Aorta (tissue), 5 donors: ENCODE measurements at places on chromosomes 12 and 14. TPM values are rescaled to one million over a fixed set of nuclear protein-coding genes. Genes with fewer than 3 reads are reported as not detected.
A peak's percentile ranks its signal among the peaks of the same experiment; 100 is the strongest.

Gene PLXNC1
- total RNA-seq: 7.5 TPM

Gene KRT7
- total RNA-seq: 17.3 TPM

GRCh38 chr12:80935111-80935510 lies 2.6 kb downstream of the LIN7A start:
- DNase-seq: no peak

DNA sequence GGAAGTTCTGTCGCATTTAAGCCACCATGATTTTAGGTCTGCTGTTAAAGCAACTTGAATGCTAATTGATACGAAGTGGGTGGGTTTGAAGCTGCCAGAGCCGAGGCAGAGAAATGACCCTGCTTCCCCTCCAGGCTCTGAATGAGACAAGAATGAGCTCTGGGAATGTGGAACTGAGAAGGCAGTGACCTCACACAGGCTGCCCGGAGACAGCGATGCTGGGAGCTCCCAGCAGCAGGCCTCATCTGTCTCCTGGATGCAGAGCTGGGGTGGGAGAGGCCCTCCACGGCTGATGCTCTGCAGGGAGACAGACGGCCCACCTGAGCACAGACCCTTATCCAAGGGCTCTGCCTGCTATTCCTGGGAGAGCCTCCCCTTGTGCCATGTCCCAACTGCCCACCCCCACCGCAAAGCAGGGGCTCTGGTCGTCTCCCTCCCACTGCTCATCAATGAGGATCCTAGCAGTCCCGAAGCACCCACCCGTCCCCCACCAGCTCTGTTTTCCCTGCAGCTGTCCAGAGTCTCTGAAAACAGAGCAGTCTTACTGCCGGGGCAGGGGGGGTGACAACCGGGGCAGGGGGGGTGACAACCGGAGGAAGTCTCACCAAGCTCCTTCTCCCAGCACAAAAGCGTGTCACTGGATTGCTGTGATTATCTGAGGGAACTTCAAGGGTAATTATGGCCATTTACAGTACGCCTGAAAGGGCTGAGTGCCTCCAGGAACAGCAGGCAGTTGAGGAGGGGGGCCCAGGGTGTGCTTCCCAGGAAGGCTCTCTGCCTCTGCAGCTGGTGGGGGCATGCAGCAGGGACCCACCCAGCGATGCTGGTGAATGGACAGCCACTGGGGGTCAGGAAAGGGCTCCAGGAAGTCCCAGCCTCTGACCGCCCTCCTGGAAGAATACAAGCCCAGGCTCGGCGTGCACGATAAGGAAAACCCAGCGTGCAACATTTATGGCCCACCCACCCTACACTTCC lies 67.8 kb downstream of the CHGA start:
- no peak for DNase-seq

DNA sequence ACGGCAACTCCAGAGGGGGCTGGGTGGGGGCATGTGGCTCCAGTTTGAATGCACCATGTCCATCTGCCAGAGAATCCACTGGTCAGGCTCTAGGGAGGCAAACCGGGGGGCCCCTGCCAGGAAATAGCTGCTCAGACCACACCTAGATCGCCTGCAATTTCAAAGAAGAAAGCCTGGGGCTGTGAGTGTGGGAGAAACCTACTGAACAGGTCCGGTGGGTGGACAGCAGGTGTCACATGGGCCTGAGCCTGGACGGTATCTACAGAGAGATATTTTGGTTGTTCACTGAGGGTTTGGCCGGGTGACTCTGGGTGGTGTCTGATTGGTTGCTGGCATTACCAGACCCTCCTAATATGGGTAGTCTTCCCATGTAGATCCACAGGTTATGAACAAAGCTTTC lies 32.0 kb downstream of the DAO start:
- no peak for DNase-seq

Gene RBM25
- 83.9 TPM for total RNA-seq

GRCh38 chr14:28121512-28122297 lies 644.9 kb upstream of the FOXG1 start:
- no peak for DNase-seq

- no peak for DNase-seq
Measured at GRCh38 chr12:71664411-71665089, 449 bp downstream of the THAP2 start.

- no peak for DNase-seq
Measured at GRCh38 chr14:90782892-90783291, 33.3 kb downstream of the TTC7B start.

DNA sequence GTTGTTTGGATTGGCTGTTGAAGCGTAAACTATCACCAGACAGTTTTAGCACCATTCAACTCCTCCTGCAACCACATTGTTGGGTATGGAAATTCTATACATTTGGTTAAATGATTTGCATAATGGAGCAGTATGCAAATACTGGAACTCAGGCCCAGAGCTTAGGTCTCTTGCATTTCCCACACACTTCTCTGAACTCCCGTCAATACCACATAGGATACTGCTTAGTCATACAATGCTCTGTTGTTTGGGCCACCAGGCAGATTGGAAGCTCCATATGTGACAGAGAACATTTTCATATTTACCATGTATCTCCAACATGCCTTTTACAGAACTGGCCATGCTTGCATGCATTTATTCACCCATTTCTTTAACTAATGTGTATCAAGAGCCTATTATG lies 78.0 kb downstream of the IFNG start:
- no peak for DNase-seq

- no peak for DNase-seq
Measured at GRCh38 chr14:56125772-56126636, 7.8 kb downstream of the PELI2 start.

Gene HEATR5A
- 41.3 TPM for total RNA-seq

- no peak for DNase-seq
Measured at GRCh38 chr14:46964378-46964777, 312.8 kb upstream of the RPL10L start.

Gene AQP2
- 0.21 TPM for total RNA-seq

Gene PZP
- total RNA-seq: 0.87 TPM

DNA sequence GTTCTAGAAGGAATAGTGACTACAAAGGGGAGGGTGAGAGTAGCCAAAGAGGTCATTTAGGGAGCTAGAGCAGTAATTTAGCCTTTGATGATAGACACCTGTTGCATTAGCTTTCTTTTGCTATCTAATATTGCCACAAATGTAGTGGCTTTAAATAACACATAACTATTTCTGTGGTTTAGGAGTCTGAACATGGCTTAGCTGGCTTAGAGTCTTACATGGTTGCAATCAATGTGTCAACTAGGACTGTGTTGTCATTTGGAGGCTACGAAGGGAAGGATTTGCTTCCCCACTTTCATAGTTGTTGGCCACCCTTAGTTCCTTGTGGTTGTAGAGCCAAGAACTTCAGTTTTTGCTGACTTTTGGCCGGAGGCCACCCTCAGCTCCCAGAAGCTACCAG lies 99.9 kb downstream of the C12orf50 start:
- no peak for DNase-seq

- DNase-seq: no peak
Measured at GRCh38 chr14:71947947-71948500, 15.8 kb downstream of the RGS6 start.

- no peak for DNase-seq
Measured at GRCh38 chr14:87745507-87746118, 247.4 kb downstream of the GALC start.

GRCh38 chr12:93954166-93955112 lies 193.9 kb upstream of the PLXNC1 start:
- DNase-seq: no peak

DNA sequence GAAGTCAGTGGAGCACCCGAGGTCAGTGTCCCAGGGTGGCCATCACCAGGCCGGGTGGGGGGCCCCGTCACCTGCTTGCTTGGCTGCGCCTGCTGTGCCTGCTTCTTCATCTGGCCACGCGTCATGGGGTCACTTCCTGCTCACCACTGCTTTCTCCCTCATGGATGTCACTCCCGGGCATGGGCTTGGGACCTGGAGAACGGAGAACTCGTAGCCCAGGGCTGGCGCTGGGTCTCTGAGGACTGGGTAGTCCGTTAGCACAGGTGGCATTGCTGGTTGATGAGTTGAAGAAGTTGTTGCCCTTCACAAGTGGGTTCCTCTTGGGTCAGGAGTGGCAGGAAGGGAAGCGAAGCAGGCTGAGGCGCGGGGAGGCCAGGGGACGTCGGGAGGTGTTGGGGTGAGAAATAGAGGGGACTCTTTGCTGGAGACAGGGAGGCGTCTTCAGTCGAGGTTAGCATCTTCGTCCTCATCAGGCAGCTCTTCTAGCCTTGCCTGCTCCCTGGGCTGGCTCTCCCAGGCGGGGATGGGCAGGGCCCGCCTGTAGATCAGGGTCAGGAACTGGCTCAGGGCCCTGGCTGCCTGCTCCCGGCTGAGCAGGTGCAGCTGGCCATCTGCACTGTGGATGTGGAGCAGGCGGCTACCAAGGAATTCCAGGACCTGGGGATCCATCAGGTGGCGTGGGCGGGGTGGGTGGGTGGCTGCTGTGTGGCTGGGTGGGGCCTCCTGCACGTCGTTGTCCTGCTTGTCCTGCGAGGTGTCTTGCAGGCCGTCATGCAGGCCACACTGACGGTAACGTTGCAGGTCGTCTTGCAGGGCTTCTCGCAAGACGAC lies 23.0 kb downstream of the RTL1 start:
- peak; percentile 26 for DNase-seq

Gene SLC8A3
- 0.23 TPM for total RNA-seq

DNA sequence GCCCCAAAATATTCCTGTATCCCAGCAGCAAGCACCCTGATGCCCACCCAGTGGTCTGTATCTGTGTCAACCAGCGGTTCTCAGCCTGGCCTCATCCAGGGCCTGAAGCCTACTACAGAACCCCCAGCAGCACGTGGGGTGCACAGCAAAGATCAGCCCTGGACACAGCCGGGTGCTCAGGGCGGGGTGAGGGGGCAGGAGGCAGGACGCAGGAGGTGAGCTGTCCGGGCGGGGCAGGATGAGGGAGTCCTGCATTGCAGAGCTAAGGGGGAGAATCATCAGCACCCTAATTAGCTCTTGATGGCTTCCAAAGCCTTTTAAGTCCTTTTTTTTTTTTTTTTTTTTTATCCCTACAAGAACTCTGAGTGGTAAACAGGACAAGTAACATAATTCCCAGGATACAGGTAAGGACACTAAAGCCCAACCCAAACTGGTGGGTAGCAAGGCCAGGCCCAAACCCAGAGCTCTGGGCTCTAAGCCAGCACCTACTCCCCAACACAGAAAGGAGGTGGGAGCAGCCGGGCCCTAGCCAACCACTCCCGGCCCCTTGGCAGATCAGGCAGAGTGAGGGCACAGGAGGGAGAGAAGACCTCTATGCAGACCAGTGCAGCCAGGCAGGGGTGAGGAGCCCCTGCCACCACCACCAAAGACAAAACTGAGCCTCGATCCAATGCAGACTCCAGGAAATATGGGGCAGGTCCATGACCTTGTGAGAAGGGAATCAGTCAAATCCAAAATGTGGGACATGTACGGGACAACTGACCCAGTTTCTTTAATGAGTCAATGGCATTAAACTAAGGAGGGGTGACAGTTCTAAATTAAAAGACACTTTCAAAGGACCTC lies 32.3 kb upstream of the EIF5 start:
- peak; percentile 38 for DNase-seq

Gene OSBPL8
- total RNA-seq: 77.8 TPM

DNA sequence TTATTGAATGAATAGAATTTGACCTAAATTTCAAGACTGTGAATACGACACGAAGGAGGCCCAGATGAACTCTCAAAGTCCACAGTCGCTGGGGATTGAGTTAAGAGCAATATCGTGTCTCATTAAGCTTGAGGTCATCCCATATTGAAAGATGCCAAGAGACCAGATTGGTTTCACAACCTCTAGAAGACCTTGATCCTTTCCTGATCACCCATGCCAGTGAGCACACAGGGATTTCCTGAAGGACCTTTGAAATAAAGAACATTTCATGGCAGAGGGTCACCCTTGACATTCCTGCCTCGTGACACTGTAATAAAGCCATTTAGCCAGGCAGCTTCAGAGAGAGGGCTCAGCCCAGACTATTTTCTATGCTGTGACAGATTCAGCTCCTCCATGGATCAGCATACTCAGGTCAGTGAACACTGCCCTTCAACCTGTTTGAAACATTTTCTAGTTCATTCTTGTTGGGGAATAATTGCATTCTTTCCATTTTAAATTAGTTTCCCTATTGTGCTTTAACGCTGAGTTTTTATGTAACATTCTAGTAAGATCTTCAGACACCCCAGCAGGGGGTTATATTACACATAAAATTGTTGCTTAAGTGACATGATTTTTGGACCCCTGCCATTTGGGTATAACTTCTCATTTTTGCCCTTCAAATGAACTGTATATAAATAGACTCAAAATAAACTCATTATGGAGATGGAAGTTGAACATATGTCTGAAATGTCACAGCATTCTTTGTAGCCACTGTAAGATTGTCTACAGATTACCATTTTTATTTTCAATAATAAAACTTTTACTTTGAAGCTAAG lies 213.2 kb downstream of the C12orf50 start:
- DNase-seq: no peak

- no peak for DNase-seq
Measured at GRCh38 chr12:103808239-103808880, 32.7 kb downstream of the NT5DC3 start.

Gene KITLG
- 19.1 TPM for total RNA-seq

DNA sequence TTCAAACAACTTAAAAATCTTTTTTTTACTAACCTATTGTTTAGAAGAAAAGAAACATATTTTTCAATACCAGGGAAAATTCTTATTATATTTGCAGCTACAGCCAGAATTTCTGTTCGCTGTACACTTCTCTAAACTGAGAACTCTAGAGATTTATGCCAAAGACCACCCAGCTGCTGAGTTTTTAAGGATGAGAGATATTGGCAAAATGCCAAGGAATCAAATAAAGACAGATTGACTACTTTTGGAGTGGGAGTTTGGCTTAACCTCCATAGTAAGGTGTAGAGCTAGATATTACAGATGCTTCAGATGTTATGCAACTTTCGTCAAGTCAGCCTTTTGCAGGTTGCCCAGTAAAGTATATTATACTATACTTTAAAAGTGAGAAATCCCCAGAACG lies 71.8 kb downstream of the TTLL5 start:
- DNase-seq: no peak

Gene STON2
- total RNA-seq: 20.5 TPM

- no peak for DNase-seq
Measured at GRCh38 chr14:65335411-65335947, 77.1 kb upstream of the FUT8 start.

DNA sequence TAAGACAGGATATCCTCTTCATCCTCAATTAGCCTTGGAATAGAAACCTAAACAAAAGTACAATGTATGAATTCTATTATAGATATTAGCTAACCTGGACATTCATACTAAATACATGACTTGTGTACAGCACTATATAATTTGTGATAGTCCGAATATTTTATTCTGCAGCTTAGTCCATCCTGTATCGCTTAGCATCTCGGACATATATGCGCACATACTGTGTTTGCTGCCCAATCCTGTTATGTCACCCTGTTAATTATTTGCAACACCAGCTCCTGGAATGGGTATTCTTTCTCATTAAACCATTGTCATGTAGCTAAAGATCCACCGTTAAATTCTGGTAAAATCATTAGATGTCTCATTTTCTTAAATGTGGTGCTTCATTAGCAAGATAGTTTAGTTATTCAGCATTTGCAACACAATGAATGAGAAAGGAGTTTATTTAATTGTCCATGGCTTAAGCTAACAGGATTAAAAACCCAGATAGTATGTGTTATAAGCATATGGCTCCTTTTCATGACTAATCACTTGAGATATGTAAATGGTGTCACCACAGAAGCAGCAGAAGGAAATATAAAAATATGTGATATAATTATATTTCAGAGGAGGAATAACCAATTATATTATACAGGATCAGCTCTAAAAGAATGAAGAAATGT lies 156.0 kb upstream of the ARHGAP5 start:
- no peak for DNase-seq
